ENCODE measurements at places on chromosomes 12 and 14. TPM values are rescaled to one million over a fixed set of nuclear protein-coding genes. Genes with fewer than 3 reads are reported as not detected.
A peak's percentile ranks its signal among the peaks of the same experiment; 100 is the strongest.

DNA sequence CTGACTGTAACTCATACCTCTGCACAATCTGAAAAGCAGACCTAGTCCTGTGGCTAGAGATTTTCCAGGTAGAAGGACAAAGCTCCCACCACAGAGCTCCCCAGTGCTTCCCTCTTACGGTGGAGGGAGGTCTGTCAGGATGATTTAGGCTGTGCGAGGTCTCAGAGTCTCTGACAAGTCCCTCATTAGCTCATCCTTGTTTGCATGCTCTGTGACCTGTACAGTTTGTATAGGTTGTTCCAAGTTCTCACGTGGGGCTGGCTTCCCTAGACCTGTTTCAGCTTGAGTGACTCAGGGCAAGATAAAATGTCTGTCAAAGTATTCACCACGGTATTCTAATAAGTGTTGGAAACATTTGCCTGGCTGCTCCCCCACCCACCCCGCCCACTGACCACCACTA is 34.8 kb downstream of the ASCL1 start:
- no peak for DNase-seq
- no peaks in the 10 kb centered on the region for H3K4me1 ChIP-seq
- no peaks in the 10 kb centered on the region for H3K36me3 ChIP-seq
- H3K27ac ChIP-seq = no peak overlapping the region
- H3K27me3 ChIP-seq = no peaks in the 10 kb centered on the region
- no peak overlapping the region for H3K4me3 ChIP-seq

DNA sequence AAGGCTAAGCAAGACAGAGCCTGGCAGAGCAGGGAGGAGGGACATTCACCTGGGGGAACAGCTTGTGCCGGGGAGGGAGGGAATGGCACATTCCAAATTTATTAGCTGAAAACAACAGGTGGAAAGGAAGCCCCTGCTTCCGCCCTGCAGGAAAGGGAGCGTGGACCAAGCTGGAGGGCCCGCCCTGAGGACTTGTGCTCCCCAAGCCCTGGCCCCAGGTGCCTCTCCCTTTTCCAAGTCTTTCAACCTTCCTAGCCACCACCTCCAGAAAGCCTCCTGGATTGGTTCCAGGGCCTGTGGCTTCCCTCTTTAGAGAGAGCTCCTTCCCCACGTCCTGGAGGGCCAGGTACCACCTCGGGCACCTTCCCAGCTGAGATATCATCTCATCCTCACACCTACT is 2.7 kb downstream of the DEGS2 start:
- H3K27me3 ChIP-seq = no peaks in the 10 kb centered on the region
- H3K4me3 ChIP-seq = no peak overlapping the region
- H3K4me1 ChIP-seq = no peaks in the 10 kb centered on the region

GRCh38 chr14:74407021-74407800 is 18.8 kb downstream of the SYNDIG1L start:
- no peaks in the 10 kb centered on the region for H3K27me3 ChIP-seq
- H3K36me3 ChIP-seq = no peaks in the 10 kb centered on the region
- no peak overlapping the region for H3K27ac ChIP-seq
- no peak overlapping the region for H3K4me3 ChIP-seq
- peak; percentile 66 for DNase-seq

- H3K27ac ChIP-seq = no peak overlapping the region
- DNase-seq = no peak
- H3K4me1 ChIP-seq = no peaks in the 10 kb centered on the region
- no peak overlapping the region for H3K4me3 ChIP-seq
Measured at GRCh38 chr14:75597149-75597548, 18.7 kb downstream of the FLVCR2 start.

- no peaks in the 10 kb centered on the region for H3K27me3 ChIP-seq
- peaks cover 11% of the 10 kb centered on the region for H3K4me1 ChIP-seq
- DNase-seq = no peak
Measured at GRCh38 chr14:93330609-93331000, 2.2 kb downstream of the BTBD7 start.

- H3K27ac ChIP-seq = no peak overlapping the region
- H3K4me3 ChIP-seq = no peak overlapping the region
- H3K36me3 ChIP-seq = no peaks in the 10 kb centered on the region
- no peaks in the 10 kb centered on the region for H3K4me1 ChIP-seq
- DNase-seq = no peak
Measured at GRCh38 chr12:2194571-2194970, 141.8 kb downstream of the CACNA1C start.

- H3K36me3 ChIP-seq = peaks cover 3% of the 10 kb centered on the region
- H3K4me1 ChIP-seq = peaks cover 3% of the 10 kb centered on the region
- peak overlapping the region; percentile 96 for H3K27ac ChIP-seq
- no peaks in the 10 kb centered on the region for H3K27me3 ChIP-seq
Measured at GRCh38 chr14:58638231-58639197, 752 bp downstream of the DACT1 start.

KRT6C gene
- not detected for total RNA-seq

CABP1 gene
- 1.7 TPM for total RNA-seq

- H3K4me3 ChIP-seq = no peak overlapping the region
- no peak overlapping the region for H3K27ac ChIP-seq
- H3K27me3 ChIP-seq = no peaks in the 10 kb centered on the region
- peaks cover 4% of the 10 kb centered on the region for H3K4me1 ChIP-seq
- no peak for DNase-seq
- no peaks in the 10 kb centered on the region for H3K36me3 ChIP-seq
Measured at GRCh38 chr12:52190860-52191729, 719 bp downstream of the KRT80 start.

All from aorta (tissue), 5 donors.